ENCODE measurements at places on chromosomes 12 and 14. TPM values are rescaled to one million over a fixed set of nuclear protein-coding genes. Genes with fewer than 3 reads are reported as not detected.

Gene PIWIL1
- total RNA-seq, result 0.12 TPM

Gene CCDC198
- 110 TPM for total RNA-seq

Gene ADCY4
- 29.0 TPM for total RNA-seq

Gene TEX52
- total RNA-seq, result not detected

Gene TMTC1
- total RNA-seq, result 20.6 TPM

Gene FLVCR2
- total RNA-seq, result 8.7 TPM

Gene SERPINA3
- total RNA-seq, result 101 TPM

Gene PLBD1
- total RNA-seq, result 41.9 TPM

Gene NDUFA12
- total RNA-seq, result 76.5 TPM

Gene DLK1
- 7.0 TPM for total RNA-seq

Gene PZP
- total RNA-seq, result 0.12 TPM

Gene MAP3K9
- 9.9 TPM for total RNA-seq

Gene C12orf56
- total RNA-seq, result 0.52 TPM

Gene HSPB8
- total RNA-seq, result 58.1 TPM

Gene CFAP54
- total RNA-seq, result 0.86 TPM

Gene CACNA1C
- total RNA-seq, result 19.3 TPM

Gene TAS2R50
- total RNA-seq, result 1.3 TPM

Gene MYF5
- not detected for total RNA-seq

Gene LRP1-AS
- total RNA-seq, result not detected

Gene PPM1H
- total RNA-seq, result 73.4 TPM

Gene GCH1
- 9.5 TPM for total RNA-seq

Gene WIF1
- 0.81 TPM for total RNA-seq

Gene CAPZA3
- 0.20 TPM for total RNA-seq

Gene GPR84
- 1.8 TPM for total RNA-seq

Gene HOXC10
- not detected for total RNA-seq

Gene GLIPR1L2
- total RNA-seq, result 0.78 TPM

Gene AICDA
- total RNA-seq, result 2.2 TPM

Gene OTUB2
- total RNA-seq, result 2.1 TPM

Gene COCH
- total RNA-seq, result 0.37 TPM

Gene ZNF385A
- 11.4 TPM for total RNA-seq

Gene PLEKHG7
- 0.29 TPM for total RNA-seq

Gene FITM1
- 0.81 TPM for total RNA-seq

Gene AQP5
- 1.6 TPM for total RNA-seq

Gene MLF2
- 175 TPM for total RNA-seq

Gene CLMN
- total RNA-seq, result 63.5 TPM

Gene SIRT4
- total RNA-seq, result 3.8 TPM

Gene SERPINA10
- total RNA-seq, result 0.32 TPM

Gene KRT78
- total RNA-seq, result not detected

Gene G2E3
- total RNA-seq, result 17.0 TPM

Gene MYF6
- total RNA-seq, result not detected

Gene HSPA2
- 16.2 TPM for total RNA-seq

Gene DBX2
- total RNA-seq, result not detected

Gene RNF212B
- total RNA-seq, result 0.20 TPM

Gene SPTSSA
- total RNA-seq, result 32.7 TPM

Gene DPY19L2
- total RNA-seq, result 5.4 TPM

Gene PCK2
- total RNA-seq, result 28.9 TPM

Gene NAA25
- 15.8 TPM for total RNA-seq

Gene NRIP2
- 3.2 TPM for total RNA-seq

Gene MYH7
- 0.12 TPM for total RNA-seq

Gene CCDC175
- 0.58 TPM for total RNA-seq

Gene PPP4R4
- total RNA-seq, result 1.4 TPM

Gene NTN4
- 35.1 TPM for total RNA-seq

Gene KITLG
- 30.5 TPM for total RNA-seq

Gene SSTR1
- total RNA-seq, result 3.4 TPM
